Sciatic nerve (tissue), 2 donors: ENCODE measurements at places on chromosomes 16 and 17. TPM values are rescaled to one million over a fixed set of nuclear protein-coding genes. Genes with fewer than 3 reads are reported as not detected.

DNA sequence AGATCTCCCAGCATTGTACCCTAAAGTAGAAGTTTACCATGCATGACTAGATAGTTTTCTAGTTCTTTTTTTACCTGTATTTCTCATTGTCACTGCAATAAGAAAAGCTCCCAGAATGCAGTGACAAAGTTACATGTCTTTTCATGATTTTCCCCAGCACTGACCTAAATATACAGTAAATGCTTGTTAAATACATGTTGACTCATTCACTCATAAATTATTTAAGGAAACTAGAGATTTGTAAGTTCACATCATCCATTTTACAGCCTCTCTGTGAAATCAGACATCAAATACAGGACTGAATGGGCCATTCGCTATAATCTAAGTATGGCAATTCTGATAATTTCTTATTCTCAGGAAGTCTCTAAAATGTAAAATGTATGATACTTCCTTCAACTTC lies 258.9 kb upstream of the AXIN2 start:
- DNase-seq = no peak

DNA sequence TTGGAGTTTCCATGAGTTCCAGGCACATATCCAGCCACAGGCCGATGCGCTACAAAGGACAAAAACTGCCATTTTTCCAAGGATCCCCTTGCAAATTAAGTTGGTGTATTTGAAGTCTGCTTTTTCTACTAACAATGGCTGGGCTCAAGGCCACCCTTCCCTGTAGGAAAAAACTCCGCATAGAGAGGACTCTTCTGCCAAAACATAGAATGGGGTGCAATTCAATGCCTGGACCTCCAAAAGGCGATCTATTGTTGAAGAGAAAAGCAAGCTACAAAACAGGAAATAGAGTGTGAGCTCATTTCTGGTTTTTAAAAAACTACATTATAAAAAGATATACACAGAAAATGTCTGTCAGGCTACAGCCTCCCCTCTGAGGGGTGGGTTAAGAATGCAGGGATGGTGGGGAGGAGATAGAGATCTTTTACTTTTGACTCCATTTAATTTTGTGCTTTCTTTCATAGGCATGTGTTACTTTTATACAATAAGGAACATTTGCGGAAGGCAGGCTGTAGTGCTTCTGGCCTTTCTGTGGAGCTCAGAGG lies 22.9 kb upstream of the PRSS54 start:
- DNase-seq = no peak

GRCh38 chr16:84725481-84726078 lies 25.8 kb downstream of the USP10 start:
- no peak for DNase-seq

- no peak for DNase-seq
These were observed 128.4 kb downstream of the ANKRD11 start for GRCh38 chr16:89361751-89362539.

DNA sequence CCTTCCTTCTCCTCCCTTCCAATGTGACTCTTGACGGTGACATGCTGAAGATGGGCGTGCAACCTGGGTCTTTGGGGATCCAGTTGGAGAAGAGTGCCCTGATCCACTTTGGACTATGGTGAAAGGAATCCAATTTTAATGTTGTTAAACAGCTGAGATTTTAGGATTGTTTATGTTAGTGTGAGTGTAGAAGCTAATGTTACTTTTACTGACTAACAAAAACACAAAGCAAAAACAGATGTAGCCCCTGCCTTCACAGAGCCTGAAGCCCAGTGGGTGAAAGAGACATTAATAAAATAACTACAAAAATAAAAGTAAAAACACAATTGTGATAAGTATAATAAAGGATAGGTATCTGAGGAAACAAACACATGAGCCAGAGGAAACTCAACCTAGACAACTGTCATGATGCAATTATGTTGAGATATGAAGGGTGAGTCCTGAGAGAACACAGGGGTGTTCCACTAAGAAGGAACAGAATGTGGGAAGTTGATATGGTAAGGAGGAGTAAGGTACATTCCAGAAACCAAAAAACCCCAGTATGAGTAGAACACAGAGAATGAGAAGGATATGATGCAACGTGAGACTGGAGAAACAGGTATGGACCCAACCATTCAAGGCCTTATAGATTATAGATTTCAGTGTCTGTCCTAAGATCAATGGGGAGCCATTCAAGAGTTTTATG lies 115.1 kb upstream of the PMFBP1 start:
- no peak for DNase-seq

DNA sequence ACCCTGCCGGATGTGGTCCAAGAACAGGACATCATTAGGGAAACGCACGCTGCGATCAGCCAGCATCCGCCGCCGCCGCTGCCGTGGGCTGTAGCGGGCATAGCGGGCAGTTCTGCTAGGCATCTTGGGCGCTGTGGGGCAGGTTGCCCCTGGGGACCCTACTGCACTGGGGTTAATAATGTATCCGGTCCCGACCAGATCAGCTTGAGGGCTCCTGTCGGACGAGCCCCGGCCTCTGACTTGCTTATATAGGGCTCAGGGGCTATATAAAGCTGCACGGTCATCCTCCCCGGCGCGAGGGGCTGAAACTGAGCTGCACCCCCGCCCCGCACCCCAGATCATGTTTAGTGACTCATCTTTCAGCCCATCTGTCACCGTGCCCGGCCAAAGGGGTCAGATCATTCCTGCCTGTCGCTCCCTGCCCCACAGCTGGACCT lies at the start of gene PPP1R27:
TSS of gene PPP1R27 (minus strand) at position 220 of the 437 bp plus-strand sequence. CDS start at position 123, 97 bp downstream.
- DNase-seq = no peak

HSD11B2 gene
- 0.53 TPM for total RNA-seq

DNA sequence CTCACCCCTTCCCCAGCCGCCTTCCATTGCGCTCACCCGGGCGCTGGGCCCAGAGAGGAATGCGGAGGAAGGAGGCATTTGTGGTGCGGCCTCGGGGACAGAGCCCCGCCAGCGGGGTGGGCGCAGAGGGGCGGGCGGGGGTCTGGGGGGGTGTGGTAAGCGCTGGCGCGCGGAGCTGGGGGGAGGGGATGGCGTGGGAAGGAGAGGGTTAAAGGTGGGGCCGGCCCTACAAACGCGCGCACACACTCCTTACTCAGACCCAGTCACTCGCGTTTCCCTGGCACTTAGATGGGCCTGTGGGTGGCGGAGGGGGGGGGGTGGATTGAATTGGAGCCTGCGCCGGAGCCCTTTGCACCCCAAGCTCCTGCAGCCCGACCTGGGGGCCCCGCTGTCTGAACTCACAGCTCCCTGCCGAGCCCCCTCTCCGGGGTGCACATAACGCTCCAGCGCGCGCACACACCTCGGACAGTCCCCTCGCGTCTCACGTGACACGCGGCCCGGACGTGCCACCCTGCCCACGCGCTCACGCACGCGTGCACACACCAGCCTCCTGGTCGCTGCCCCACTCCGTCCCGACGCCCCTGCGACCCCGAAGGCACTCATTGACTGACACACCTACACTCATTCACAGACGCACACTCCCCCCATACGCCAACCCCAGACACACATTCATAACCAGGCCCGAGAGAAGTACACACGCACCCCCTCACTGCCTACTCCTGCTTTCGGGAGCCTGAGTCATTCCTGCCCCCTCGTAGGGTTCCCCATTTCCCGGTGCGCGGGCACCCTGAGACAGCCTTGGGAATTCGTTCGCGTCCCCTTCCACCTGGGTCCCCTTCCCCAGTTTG lies 844 bp downstream of the TBKBP1 start:
- DNase-seq = peak; percentile 84

ATP1B2 gene
- total RNA-seq = 14.3 TPM

GRCh38 chr16:65500919-65501318 lies 379.1 kb upstream of the CDH11 start:
- no peak for DNase-seq

DNA sequence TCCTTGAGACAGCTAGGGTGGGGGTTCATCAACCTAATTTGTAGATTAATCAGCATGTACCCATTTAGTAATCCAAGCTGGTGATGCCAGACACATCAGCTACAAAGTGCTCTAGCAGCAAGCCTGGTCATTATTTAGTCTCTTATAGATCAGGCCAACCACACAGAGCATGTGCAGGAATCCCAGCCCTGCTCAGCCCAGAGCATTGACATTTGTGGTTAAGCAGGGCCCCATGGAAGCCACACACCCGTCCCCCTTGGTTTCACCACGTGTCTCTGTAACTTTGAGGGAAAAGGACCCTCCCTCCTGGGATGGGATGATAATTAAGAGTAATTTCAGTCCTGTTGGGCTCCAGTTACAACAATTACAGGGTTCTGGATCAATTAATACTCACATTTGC lies 268.8 kb upstream of the RPL38 start:
- DNase-seq = no peak

OTOA gene
- 0.31 TPM for total RNA-seq

- no peak for DNase-seq
These were observed 94.3 kb downstream of the SDK2 start for GRCh38 chr17:73549841-73550430.

DNA sequence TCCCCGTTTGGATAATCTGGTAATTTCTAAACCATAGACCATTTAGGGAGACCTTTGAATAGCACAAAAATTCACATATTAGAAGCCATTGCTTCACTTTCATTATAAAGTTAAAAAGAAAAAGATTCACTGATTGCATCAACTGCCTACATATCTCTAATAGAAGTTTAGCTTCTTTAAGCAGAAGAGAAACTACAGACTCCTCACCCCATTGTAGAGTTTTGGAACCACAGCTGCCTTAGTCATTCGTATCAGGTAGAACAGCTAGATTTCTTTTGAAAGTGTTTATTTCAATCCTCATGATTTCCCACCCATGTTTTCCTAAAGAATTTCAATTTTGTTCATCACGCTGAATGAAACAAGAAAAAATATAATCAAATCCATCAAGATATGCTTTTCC lies 144.8 kb downstream of the CDH8 start:
- no peak for DNase-seq

CIBAR2 gene
- not detected for total RNA-seq

GRCh38 chr16:4377573-4378154 lies 6.0 kb downstream of the VASN start:
- DNase-seq = no peak

- DNase-seq = no peak
These were observed 12.1 kb upstream of the EDC4 start for GRCh38 chr16:67860589-67861398.

TMED6 gene
- total RNA-seq = not detected

- DNase-seq = peak; percentile 87
These were observed 3.7 kb upstream of the CNP start for GRCh38 chr17:41962768-41963434.

- DNase-seq = no peak
These were observed 33.9 kb upstream of the ATP2C2 start for GRCh38 chr16:84334482-84334881.

- no peak for DNase-seq
These were observed 16.3 kb downstream of the CYB561 start for GRCh38 chr17:63429766-63430165.

CSH2 gene
- not detected for total RNA-seq

GRCh38 chr16:68995011-68995504 lies 110.4 kb upstream of the HAS3 start:
- no peak for DNase-seq

DNA sequence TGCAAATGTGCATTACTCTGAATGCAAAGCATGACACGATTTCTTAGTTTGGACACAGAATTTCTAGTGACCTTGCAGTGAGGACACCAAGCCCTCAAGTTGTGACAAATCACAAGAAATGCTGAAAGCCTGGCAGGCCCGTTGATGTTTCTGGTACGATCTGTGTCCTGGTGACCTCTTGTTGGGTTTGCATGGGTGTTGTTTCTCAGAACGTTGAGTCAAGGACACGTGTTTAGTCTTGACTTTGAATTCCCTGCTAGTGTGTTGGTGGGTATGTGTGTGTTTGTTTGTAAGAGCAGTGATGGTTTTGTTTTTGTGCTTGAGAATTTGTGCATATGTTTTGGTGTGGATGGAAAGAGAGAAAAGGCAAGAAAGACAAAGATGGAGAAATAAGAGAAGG lies 37.8 kb upstream of the MAF start:
- no peak for DNase-seq

DNA sequence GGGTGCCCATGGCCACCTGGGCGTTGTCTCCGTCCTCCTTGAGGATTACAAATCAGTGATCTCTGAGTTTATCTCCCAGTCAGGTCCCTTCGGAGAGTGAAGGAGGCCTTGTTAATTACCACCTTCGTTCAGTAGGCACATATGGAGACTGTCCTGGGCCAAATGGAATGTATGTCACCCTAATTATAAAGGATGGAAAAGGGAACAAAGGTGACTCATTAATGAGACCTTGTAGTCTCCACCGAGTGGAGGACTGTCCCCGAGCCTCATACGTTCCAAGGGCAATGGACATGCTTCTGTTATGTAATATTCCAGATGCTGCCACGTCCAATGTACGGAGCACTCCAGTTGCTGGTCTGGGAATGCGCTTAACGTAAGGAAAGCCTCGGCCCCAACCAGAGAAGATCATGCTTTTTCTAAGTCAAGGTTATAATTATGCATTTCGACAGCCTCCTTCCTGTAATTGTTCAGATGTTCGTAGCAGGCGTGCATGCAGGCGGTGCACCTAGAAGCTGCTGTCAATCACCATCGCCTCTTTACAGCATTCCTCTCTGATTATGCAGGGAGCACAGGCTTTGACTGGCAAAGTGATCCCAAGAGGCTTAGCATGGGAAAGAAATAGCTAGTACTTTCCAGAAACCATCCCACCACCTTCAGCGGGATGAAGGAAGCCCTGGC lies 22.4 kb upstream of the SEC14L1 start:
- no peak for DNase-seq

GRCh38 chr17:56290802-56291118 lies 137.5 kb downstream of the ANKFN1 start:
- no peak for DNase-seq

DNA sequence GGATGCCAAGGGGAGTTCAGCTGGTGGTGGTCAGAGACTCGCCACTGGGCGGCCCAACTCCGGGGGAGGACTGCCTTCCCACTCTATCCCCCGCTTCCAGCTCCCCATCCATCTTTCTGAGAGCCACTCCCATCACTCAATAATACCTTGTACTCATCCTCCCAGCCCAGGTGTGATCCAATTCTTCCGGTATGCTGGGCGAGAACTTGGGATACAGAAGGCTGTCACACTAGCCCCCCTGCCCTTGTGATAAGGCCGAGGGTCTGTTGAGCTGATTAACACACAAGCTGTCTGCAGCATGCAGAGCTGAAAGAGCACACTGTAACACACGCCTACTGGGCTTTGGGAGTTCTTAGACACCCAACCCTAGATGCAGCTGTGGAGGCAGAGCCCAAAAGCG lies 460.4 kb upstream of the EEF2KMT start:
- DNase-seq = no peak

DNA sequence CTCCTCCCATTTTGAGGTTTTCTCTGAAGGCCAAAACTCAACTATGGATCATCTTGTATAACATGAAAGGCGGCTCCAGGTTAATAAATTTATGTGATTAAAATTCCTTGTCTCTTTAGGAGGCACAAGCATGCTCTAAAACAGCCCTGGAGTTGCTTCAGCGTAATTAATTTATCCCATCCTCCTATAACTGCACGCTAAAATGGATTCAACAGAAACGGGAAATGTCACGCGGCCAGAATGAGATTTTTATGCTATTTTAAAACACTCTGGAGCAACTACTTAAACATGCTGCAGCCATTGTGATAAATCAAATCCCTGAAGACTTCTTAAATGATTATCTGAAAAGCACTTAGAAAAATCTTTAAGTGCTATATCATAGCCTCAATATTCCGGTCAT lies 106.6 kb downstream of the ADAMTS18 start:
- no peak for DNase-seq

MEIOB gene
- not detected for total RNA-seq

SECTM1 gene
- 22.2 TPM for total RNA-seq

GRCh38 chr17:65230040-65230439 lies 92.9 kb downstream of the RGS9 start:
- DNase-seq = no peak

IRX5 gene
- total RNA-seq = 0.13 TPM

SBK1 gene
- total RNA-seq = 0.62 TPM

RCVRN gene
- total RNA-seq = 1.0 TPM

- no peak for DNase-seq
These were observed 71.4 kb upstream of the TNRC6C start for GRCh38 chr17:77887110-77887463.
